ENCODE measurements at places on chromosomes 7 and 10.

GRCh38 chr10:31153692-31154091 is 122.0 kb upstream of the ZNF438 start:
- no peak for DNase-seq

DNA sequence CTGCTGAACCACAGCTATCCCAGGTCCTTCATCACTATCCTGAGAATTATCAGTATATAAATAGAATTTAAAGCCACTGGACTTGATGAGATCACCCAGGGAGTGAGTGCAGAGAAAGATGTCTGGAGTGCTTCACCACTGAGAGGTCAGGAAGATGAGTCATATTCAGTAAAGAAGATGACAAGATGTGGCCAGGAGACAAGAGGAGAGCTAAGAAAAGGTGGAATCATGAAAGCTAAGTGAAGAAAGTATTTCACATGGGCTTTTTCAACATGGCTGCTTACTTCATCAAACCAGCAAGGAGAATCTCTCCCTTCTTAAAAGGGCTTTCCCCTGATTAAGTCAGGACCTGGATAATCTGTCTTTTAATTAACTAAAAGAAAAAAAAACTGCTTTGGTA is 9.1 kb upstream of the PRKAR2B start:
- no peak for DNase-seq

GRCh38 chr10:31099664-31100063 is 68.0 kb upstream of the ZNF438 start:
- DNase-seq = no peak

DNA sequence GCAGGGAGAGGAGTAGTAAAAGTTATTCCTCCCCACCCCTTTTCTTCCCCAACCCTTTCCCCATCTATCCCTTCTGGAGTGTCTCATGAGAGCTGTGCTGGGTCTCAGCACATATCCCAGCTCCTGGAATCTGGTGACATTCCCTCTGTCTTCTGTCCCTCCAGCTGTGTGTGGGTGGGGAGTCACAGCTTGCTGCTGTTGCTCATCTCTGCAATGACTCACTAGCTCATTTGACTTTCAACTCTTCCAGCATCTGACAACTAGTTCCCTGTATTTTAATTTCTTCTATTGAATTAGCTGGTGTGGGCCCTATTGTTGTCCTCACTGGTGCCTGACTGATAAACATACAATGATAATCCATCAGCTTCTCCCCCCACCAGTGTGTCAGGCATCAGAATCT is 198.9 kb upstream of the AUTS2 start:
- no peak for DNase-seq

DNA sequence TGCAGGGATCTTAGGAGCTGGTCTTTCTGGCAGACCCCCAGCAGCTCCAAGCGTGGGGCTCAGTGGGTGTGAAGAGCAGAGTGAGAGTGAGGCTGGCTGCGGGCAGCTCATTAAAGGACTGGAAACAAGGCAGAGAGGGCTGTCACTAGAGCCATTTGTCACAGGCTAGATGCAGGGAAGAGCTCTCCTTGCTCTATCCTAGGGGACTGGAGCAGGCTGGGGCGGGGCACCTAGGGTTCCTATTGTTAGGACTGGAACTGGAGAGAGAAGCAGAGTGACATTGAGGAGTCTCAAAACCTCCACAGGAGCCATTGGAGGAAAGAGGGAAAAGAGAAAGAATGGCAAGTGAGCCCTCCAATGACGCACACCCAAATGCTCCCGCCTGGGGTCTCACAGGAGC is 772 bp upstream of the DDC start:
- DNase-seq = no peak
